ENCODE measurements at places on chromosomes 11 and 22.
A peak's percentile ranks its signal among the peaks of the same experiment; 100 is the strongest.

- DNase-seq: no peak
These were observed 22.2 kb downstream of the CASP5 start for GRCh38 chr11:105000797-105001196.

DNA sequence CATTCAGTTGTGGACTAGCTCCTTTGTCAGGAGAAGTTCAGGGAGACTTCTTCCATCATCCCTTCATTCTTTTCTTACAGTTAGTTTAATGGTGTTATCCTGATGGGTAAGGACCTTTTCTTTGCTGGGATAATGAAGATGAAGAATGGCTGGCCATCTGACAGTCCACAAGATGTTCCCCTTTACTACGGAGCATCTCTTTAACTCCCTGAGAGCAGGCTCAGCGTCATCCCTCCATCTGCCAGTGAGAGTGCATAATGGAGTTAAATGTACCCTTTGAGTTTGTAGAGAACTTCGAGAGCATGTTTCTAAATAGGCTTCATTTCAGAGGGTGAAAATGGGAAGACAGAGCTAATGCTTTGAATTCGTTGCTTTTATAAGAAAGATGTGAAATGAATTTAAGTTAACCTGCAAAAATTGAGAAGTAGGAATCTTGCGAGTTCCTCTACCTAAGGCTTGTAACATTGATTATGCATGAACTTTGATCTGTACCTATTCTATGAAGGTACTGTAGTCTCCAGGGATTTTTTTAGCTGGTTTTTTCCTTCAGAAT lies 1.7 kb downstream of the EP300 start:
- DNase-seq: no peak

GRCh38 chr11:65657426-65657825 lies 5.3 kb downstream of the RELA start:
- no peak for DNase-seq

- DNase-seq: no peak
These were observed 15.0 kb downstream of the NEAT1 start for GRCh38 chr11:65437436-65438227.

DNA sequence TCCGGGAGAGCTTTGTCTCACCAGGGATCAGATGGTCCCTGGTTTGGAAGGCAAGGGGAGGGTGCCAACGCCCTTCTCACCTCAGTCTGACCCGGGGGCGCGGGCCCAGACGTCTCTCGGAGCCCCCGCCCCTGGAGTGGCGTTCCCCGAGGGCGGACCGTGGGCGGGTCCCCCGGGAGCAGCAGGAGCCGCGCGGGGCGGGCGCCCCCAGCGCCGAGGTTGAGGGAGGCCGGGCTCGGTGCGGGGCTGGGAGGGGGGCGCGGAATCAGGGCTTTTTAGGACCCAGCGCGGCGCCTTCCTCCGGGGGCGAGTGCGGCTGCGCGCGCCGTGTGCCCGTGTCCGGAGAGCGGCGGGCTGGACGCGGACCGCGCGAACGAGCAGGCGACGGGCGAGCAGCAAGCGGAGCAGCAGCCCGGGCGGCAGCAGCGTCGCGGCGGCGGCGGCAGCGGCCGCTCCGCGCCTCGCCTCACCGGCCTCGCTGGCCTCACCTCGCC lies at the start of gene KCNC1:
KCNC1 (plus strand) TSS at position 364 of the 494 bp plus-strand sequence. CDS start 1,222 bp downstream, outside the sequence.
- no peak for DNase-seq

GRCh38 chr11:122023614-122024250 lies 92.3 kb downstream of the BLID start:
- DNase-seq: no peak

DNA sequence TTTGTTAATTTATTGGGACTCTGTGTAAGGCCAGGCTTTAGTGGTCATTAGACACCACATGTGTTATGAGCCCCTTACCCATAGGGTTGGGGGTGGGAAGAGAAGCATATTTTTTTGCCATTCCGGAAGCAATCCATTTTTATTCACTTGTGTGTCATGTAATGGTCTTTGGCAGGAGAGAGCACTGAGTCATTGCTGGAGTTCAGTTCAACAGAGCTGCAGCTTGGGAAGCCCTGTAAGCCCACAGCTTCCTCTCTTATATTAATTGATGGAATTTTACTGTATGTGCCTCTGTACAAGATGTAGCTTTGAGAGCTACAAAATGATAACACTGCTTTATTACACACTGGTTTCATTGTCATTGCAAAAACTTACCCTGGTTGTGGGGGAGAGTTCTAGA lies 177.3 kb upstream of the SORL1-AS1 start:
- no peak for DNase-seq

DNA sequence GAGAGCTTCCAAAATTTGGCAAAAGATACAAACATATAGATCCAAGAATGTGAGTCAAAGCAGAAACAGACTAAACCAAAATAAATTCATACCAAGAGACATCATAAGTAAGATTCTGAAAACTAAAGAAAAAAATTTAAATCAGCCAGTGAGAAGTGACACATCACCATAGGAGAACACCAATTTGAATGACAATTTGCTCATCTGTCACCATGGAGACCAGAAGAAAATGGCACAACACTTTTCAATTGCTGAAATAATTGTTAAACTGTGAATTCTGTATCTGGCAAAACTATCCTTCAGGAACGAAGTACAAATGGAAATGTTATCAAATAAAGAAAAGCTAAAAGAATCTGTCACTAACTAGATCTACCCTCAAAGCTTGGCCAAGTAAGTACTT lies 864.3 kb downstream of the BRD1 start:
- no peak for DNase-seq

- DNase-seq: no peak
These were observed 6.4 kb downstream of the SIGIRR start for GRCh38 chr11:408154-409007.

GRCh38 chr11:44622190-44622650 lies 56.8 kb downstream of the CD82 start:
- no peak for DNase-seq

- no peak for DNase-seq
These were observed 64.6 kb downstream of the TRIM44 start for GRCh38 chr11:35727140-35727539.

DNA sequence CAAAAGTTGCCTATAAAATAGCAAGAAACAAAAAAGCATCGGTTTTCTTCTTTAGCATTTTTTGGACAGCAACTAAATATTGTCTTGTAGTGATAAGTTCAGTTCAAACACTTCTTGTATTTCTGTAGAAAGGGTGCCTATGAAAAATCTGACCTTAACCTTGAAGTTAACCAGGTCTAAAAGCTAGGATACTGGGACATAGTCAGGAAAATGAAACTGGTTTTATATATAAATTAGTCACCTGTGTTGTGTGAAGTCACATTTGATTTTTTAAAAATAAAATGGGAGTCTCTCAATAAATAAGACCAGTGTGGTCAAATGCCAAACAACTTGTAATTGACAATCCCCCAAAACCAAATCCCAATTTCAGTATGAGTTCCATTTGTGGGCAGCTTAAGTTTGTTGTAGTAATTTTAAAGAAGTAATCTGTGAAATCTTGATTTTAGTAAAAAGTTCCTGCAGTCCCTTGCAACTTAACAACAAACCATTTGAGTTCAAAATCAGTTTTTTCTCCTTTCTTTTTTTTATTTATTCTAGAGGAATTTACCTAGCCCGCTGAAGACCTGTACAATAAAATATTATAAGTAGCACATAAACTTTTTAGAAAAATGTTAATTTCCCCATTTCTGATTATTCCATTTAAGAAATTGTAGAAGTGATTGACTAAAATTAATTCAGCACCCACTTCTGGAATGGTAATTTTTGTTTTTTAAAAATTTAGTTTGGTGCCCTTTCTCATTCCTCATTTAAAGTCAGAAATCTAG lies 84.5 kb upstream of the PPARA start:
- no peak for DNase-seq

DNA sequence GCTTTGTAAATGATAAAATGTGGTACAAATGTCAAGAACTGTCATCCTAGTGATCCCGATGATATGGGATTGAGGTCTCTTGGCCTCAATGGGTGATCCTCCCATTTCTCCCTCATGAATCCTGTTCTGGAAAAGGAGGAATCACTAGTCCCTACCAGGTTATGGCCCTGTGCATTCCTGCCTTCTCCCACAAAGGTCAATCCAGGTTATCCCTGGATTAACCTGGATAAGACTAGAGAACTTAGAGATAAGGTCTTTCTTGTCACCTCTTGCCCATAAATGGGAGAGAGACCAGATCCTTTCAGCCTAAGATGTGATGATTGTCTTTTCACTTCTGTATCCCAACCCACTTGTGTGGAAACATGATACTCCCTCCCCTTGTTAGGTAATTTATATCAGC lies 396.7 kb downstream of the BUD13 start:
- DNase-seq: no peak

DNA sequence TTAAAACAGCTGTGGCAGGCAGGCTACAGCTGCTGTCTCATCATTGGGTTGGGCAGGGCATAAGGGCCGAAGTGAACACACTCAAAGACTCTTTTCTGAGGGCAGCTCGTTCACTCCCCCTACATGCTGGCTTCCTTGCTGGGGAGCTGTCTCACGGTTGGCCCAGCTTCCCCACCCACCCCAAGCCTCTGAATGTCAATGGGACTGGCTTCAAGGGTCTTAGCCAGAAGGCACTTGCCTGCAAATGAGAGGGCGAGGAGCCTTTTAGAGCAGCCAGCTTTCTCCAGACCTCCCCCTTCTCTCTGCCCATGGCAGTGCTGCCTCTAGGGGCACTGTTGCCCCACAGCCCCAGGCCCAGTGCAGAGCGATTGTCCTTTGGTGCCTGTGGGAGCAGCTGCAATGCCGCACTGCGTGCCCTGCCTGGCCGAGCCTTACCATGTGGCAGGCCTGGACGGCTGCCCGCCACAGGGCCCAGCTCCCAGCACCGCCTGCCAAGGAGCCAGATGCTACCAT lies 94.7 kb upstream of the RASSF10 start:
- no peak for DNase-seq

GRCh38 chr11:34363363-34364084 lies 5.7 kb upstream of the ABTB2 start:
- no peak for DNase-seq

DNA sequence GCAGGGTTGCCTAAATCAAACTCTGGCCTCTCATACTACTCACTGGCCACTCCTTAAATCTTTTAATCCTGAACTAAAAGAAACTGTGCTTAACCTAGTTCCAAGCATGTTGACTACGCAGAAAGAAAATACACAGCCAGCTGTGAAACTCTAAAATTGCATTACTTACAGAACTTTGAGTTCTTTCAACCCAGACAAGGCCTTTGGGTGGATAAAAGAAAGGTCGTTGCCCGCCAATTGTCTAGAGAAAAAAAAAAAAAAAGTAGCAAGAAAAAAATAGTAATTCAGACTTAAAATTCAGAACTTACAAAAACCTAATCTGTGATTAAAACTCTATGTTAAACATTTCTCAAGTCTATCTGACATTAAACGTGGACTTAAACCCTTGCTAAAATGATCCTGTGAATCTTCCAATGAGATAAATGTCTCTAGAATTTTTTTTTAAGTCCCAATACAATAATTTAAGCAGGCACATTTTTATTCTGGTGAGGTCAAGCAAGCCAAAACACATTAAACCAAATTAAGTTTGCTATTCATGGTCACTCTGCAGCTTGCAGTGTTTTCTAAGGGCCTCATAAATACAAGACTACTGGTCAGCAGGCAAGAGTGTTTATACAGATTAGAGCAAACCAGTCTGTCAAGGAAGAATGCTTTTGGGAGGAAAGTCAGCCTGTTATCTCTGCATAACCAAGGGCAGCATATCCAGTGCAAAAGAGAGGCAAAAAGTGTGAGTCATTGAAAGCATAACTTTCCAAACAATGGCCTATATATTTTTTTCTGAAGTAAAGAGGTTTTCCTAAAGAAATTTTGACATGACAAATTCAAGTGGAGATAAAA lies 29.5 kb upstream of the CCDC34 start:
- DNase-seq: no peak

GRCh38 chr22:47250995-47251765 lies 488.7 kb downstream of the TBC1D22A start:
- no peak for DNase-seq

DNA sequence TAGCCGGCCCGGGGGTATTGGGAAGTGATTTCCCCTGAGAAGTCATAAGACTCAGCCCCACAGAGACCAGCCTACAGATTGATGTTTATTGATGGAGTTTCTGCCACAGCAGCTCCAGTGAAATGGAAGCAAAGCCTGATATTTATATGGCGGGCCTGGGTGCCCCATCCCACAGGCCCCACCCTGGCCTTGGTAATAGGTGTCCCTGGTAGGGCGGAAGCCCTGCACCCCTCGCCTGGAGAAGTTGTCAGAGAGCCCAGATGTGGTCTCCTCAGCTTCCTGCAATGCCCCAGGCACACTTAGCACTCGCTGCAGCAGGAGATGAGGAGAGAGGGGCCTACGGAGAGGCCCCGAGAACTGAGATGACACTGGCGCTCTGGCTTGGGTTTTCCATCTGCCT lies 107.4 kb downstream of the MORC2 start:
- DNase-seq: no peak

GRCh38 chr22:48242461-48242864 lies 1480.0 kb downstream of the TBC1D22A start:
- DNase-seq: no peak

GRCh38 chr22:48754611-48755058 lies 1073.0 kb downstream of the BRD1 start:
- no peak for DNase-seq

GRCh38 chr22:26273011-26273675 lies 103.9 kb downstream of the SEZ6L start:
- DNase-seq: no peak

GRCh38 chr11:88363648-88364065 lies 26.1 kb upstream of the CTSC start:
- DNase-seq: no peak

GRCh38 chr22:26554956-26555355 lies 35.0 kb downstream of the TPST2 start:
- no peak for DNase-seq

GRCh38 chr11:109854731-109855130 lies 238.5 kb upstream of the ZC3H12C start:
- no peak for DNase-seq

- no peak for DNase-seq
These were observed 572 bp upstream of the APLP2 start for GRCh38 chr11:130068986-130069658.

DNA sequence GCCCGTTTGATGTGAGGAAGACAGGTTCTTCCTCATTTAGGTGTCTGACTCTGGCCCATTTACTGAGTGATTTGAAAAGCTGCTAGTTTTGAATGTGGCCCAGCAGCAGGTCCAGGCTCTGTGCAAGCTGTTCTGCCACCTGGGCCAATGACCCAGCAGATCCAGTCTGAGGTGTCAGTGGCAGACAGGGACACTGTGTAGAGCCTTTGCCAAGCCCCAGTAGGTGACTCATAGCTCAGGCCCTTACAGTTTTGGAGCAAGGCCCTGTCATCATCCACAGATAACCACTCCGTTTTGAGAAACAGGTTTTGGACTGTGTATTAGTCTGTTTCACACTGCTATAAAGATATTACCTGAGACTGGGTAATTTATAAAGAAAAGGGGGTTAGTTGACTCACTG lies 23.9 kb downstream of the TSPAN32 start:
- no peak for DNase-seq

- DNase-seq: peak; percentile 69
These were observed 15.6 kb upstream of the INCENP start for GRCh38 chr11:62108017-62108750.

- DNase-seq: no peak
These were observed 19.6 kb upstream of the GLB1L2 start for GRCh38 chr11:134312223-134312622.

- DNase-seq: no peak
These were observed 22.6 kb downstream of the IZUMO1R start for GRCh38 chr11:94326947-94327346.
